ENCODE measurements at places on chromosomes 4 and X.
A peak's percentile ranks its signal among the peaks of the same experiment; 100 is the strongest.

GRCh38 chr4:82745173-82745842, 53.3 kb downstream of the SCD5 start:
- DNase-seq: no peak

DNA sequence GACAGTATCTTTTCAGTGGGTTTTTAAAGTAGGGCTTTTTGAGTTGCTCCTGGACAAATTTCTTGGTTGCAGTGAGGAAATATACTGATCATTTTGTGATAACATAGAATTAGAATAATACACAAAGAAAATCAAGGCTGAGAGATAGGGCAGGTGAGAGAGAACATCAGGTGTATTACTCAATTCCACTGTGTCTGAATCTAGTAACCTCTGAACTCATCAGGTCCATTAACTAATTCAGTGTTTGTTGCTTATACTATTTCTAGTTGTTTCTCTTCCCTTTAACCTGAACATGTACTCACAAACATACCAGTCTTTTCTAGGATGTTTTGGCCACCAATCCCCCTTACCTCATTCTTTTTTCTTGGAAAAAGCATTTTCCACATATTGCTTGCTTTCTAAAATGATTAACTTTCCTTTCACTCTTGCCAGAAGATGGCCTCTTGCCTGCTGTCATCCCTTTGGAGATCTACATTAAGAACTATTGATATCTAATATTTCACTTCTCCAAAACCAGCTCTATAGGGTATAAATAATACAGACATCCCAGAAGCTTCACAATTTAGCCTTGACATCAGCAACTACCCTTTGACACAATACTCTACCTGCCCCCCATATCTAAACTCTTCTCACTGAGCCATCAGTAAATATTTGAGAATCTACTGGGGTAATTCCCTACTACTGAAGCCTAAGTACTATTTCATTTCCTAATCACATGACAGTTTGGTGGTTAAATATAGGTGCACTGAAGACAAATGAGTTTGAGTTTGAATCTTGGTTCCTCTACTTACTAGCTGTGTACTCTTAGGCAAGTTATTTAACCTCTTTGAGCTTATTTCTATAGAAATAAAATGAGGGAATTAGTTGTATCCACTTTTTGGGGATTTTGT, 470.8 kb upstream of the IGFBP7 start:
- no peak for DNase-seq

DNA sequence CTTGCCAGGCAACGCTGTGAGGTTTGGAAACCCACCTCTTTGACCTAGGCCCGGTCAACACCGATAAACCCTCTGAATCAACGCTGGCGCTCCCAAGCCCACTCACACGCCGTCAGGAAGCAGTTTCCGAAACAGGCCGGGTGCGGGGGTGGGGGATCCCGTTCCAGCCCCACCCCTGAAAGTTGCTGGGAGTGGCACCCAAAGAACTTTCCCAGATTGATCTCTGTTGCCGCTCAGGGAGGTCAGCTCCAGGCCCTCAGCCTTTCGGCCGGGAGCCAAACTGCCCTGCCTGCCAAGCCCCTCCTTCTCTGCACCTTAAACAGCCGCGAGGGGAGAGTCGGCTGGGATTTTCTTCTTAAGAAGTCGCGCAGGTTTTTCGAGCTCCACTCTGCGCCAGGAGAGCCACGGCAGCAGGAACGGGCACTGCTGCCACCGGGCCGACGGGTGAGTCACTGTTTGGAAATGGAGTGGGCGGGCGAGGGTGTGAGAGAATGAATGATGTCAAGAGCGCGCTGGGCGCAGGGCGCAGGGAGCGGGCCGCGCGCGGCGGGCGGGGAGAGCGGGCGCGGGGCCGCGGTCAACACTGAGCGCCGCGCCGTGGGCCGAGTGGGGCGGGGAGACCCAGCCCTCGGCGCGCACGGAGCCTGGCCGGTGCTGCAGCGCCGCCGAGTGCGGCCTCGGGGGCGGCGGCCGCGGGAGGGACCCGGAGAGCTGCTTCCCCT, at the start of gene SGMS2:
Gene SGMS2 (plus strand): TSS at position 583 of the 722 bp plus-strand sequence. CDS start 70,622 bp downstream, outside the sequence.
- peak; percentile 58 for DNase-seq

GRCh38 chr4:35463251-35463952, 780.9 kb downstream of the ARAP2 start:
- DNase-seq: no peak

DNA sequence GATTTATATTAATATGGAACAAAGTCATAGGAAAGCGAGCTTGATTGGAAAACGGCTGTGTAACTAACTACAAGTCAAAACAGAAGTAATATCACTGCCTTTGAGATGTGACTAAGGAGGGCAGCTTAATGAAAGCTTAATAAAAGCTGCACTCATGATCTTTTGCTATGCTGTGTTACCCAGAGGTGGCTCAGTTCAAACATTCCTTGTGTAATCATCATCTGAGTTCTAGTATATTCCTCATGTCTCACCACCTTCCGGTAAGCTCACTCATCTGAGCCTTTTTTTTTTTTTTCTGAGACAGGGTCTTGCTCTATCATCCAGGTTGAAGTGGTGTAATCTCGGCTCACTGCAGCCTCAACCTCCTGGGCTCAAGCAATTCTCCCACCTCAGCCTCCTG, 5.0 kb downstream of the GRPEL1 start:
- DNase-seq: no peak

DNA sequence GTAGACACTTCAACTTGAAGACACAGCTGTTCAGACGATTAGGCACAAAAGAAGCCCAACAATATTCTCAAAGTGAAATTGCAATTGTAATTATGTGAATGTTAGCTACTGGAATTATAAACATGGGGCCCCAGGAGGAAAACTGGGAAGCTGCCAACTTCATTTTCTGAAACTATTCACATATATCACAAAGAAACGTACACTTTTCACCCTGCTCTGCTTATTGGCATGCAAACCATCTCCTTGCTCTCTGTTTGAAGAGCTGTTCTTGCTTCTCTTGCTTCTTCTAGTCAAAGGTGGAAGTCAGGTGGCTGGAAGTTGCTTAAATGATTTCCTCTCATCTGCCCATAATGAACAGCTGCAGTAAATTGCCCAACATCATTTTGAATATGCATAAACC, 320.1 kb downstream of the CFAP299 start:
- DNase-seq: no peak

DNA sequence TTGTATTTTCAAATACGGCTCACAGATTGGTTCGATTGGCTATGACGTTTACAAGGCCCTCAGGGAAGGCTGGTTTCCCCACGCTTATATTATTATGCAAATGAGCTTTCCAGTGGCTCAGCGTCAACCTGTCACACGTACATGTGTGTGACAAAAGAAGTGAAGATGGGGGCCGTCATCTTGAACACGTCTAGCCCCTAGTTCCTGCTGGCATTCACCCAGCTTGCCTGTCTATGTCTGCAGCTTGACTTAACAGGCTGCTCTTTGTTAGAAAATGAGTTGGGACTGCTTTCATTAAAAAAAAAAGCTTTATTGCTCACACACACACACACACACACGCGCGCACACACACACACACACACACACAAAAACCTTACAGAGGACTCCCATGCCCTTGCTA, 283.6 kb upstream of the CTSO start:
- DNase-seq: no peak

GRCh38 chrX:10071451-10072144, 85.2 kb upstream of the CLCN4 start:
- no peak for DNase-seq

DNA sequence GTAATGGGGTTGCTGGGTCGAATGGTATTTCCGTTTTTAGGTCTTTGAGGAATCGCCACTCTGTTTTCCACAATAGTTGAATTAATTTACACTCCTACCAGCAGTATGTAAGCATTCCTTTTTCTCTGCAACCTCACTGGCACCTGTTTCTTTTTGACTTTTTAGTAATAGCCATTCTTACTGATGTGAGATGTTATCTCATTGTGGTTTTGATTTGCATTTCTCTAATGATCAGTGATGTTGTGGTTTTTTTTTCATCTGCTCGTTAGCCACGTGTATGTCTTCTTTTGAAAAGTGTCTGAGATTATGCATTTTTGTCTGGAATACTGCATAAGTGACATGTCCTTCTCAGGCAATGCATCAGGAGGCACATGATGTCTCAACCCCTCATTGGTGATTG, 28.8 kb downstream of the REPS2 start:
- DNase-seq: no peak

DNA sequence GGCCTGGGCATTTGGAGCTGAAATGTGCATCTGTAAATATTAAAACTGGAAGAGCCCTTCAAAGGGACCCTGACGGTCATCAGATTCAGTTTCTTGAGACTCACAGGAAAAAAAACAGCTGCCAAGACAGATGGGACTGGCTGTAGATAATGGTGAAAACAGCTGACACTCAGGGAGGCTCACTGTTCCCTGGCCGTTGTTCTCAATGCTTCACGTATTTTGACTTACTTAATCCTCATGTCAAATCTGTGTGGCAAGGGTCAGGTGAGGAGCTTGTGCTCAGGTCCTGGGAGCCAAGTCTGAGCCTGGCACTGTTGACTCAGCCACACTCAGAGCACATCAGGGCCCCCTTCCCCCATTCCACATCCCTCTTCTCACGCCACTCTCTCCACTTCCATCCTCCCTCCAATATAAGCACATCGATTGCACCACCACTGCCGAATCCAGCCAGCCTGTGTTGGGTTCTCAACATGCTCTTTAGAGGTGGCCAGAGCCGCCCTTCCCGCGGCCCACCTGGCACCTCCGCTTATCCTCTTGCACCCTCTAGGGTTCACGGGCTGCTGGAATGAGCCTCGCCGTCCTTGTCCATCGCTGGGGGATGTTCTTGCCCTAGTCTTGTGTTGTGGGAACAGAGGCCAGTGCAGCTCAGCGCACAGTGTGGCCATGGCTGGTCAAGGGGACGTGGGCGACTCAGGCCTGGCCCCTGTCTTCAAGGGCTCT, 40.1 kb downstream of the EVC start:
- DNase-seq: no peak

DNA sequence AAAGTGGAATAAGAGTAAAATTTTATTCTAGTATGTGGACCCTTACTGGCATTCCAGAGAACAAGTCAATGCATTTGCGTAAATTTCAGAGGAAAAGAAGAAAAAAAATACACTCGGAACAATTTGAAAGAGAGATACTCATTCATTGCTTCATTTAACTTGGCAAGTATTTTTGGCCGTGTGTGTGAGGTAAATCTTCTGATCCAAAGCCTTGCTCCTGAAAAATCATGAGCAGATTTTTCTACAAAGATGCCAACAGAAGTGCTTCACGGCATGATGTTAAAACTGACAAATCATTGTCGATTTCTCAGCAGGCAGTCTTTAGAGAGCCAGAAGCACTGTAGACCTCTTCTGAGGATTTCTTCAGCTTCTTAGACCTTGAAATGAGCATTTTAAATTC, 194.0 kb downstream of the COX18 start:
- DNase-seq: no peak

GRCh38 chr4:93759506-93759905, 69.0 kb upstream of the ATOH1 start:
- DNase-seq: no peak

- no peak for DNase-seq
Observed at GRCh38 chrX:72366701-72367454, 61.2 kb upstream of the CITED1 start.

GRCh38 chrX:68369559-68369958, 63.7 kb downstream of the OPHN1 start:
- no peak for DNase-seq

DNA sequence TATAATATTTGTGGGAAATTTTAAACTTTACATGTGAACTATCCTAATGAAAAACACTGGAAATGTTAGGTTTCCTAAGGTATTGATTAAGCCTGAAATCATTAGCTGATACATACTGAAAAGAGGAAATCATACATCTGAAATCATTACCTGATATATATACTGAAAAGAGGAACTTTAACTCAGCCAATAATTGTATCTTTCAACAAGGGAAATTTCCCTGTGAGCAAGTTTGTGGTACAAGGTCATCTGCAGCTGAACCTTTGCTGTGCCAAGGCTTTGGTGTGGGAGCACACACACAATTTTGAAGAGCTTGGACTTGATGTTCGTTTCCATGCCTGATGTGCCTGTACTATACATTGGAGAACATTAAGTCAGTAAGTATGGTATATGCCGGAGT, 131.9 kb upstream of the USP9X start:
- DNase-seq: no peak

DNA sequence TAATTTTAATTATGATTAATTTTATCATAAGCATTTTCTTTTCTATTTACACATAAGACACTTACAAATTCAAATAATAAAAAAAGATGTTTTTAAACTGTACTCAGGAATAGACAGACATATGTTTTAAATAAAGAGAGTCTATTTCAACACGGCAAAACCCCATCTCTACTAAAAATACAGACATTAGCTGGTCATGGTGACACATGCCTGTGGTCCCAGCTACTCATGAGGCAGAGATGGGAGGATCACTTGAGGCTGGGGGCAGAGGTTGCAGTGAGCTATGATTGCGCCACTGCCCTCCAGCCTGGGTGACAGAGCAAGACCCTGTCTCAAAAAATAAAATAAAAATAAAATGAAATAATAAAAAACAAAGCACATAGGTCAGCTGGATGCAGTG, 14.8 kb downstream of the FAM9B start:
- DNase-seq: no peak

GRCh38 chrX:69186651-69187050, 21.4 kb upstream of the PJA1 start:
- DNase-seq: no peak

DNA sequence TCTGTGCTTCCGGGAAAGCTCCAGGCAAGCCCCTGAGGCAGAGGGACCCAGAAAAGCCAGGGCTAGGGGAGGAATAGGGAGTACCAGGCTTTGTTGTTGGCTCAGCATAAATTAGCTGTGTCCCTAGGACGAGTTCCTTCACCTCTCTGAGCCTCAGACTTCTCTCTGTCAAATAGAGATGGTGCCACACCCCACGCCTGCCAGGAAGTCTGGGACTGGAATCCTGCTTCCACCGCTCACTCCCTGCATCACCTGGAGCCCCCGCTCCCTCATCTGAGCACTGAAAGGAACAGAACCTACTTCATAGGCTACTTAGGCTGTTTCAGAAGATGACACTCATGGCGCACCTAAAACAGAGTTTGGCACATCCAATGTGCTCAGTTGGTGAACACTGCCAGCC, 8.1 kb upstream of the JAKMIP1 start:
- DNase-seq: no peak

DNA sequence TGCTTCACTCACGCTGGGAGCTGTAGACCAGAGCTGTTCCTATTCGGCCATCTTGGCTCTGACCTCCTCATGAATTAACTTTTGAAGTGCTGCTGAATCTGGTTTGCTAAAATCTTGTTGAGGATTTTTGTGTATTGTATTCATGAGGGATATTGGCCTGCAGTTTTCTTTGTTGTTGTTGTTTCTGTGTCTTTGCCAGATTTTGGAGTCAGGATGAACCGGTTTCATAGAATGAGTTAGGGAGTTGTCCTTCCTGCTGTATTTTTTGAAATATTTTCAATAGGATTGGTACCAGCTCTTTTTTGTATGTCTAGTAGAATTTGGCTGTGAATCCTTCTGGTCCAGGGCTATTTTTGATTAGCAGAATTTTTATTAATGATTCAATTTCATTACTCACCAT, 138.1 kb downstream of the NPFFR2 start:
- no peak for DNase-seq

- no peak for DNase-seq
Observed at GRCh38 chr4:70734168-70734954, 12.6 kb downstream of the RUFY3 start.
